ENCODE measurements at places on chromosomes 16 and 17.

DNA sequence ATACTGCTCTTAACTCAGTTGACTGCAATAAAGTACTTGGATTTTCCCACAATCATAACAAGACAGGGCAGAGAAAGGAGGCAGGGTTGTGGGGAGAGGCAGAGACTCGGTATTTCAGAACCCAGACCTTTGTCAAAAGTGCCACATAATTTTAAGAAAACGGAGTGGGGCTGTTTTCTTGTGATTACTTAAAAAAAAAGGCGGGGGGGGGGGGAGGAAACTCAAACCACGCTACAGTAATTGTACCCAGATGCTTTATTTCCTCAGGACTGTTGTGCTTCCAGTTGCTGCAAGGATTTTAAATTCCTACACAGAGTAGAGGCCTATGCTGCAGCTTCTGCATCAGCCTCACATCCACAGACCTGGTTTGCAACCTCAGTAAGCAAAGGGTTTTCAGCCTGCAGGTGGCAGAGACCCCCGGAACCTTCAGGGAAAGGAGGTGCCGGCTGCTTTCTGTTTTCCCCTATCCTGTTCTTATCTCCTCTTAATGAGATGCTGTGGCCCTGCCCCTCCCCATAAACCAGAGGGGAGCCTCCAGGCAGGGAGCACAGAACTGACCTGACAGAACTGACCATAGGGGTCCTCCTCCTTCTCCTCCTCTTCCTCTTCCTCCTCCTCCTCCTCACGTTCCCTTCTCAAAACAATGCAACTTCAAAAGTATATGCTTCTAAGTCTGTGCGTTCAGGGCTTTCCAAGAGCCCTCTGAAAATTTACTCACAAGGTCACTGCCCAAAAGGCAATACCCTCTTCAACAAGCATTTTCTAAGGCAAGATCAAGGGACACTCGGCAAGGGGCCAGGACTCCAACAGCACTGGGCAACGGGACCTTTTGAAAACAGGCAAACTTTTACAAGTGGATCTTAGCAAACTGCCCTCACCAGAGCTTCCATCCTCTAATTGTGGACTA, 7.5 kb downstream of the AXIN2 start:
- no peak for DNase-seq

- DNase-seq = peak; percentile 31
Observed at GRCh38 chr17:81365601-81366585, 29.4 kb upstream of the BAHCC1 start.

DNA sequence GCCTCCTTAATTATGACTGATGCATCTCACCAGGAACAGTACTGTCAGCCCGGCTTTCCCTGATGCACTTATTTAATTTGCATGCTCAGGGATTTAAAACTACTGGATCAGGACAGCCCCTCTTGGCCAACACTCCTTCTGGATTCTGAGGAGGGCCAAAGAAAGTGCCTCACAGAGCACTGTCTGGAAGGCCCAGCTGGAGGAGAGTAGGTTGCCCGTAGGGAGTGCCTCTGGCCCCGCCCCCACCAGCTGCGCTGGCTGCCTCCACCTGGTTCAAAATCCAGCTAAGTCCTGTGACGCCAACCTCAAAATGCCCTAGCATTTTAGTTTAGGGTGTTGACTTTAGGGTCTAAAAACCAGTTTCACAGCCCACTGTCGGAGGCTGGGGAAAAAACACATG, 49.4 kb upstream of the SREBF1 start:
- DNase-seq = no peak

GRCh38 chr16:87855852-87856715, 13.2 kb downstream of the SLC7A5 start:
- DNase-seq = peak; percentile 48

DNA sequence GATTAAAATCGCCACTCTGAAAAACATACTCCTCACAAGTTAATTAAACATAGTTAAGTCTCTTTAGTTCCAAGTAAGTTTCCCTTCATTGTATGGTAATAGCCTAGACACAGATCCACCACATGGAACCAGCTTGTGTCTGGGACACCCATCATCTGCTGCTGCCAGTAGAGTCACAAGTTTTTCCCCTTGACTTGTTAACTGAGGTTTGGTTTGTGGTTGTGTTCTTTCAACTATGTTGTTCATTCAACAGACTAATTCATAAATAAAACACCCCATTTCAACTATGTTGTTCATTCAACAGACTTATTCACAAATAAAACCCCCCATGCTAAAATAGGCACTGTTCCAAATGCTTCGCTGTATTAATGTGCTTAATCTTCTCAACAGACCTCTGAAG, 24.4 kb downstream of the YWHAE start:
- no peak for DNase-seq

- DNase-seq = no peak
Observed at GRCh38 chr17:39702901-39703893, 3.3 kb downstream of the ERBB2 start.

- no peak for DNase-seq
Observed at GRCh38 chr16:1225051-1225451, at the start of gene TPSG1. Gene TPSG1 (minus strand): TSS chr16:1225268. CDS start chr16:1225252, 16 bp downstream.

DNA sequence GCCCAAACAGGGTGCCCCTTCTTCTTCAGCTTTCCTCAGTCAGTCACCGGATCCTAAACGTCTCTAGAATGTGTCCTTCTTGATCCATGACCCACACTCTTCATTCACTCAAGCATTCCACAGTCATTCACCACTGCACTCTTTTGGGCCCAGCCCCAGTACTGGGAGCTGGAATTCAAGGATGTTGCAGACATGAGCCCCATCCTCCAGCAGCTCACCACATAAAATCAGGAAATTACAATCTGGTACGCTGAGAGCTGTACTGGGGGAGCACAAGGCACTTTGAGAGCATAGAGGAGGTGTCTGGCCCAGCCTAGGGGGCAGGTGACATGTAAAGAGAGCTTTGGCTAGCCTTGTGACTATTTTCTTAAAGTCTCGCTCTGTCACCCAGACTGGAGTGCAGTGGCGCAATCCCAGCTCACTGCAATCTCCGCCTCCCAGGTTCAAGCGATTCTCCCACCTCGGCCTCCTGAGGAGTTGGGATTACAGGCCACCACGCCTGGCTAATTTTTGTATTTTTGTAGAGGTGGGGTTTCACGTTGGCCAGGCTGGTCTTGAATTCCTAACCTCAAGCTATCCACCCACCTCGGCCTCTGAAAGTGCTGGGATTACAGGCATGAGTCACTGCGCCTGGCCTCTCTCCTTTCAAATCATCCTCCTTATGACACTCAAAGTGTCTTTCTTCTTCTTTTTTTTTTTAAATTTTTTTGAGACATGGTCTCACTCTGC, 18.7 kb downstream of the CES4A start:
- DNase-seq = no peak

GRCh38 chr17:33529816-33530215, 236.7 kb upstream of the ASIC2 start:
- DNase-seq = no peak

DNA sequence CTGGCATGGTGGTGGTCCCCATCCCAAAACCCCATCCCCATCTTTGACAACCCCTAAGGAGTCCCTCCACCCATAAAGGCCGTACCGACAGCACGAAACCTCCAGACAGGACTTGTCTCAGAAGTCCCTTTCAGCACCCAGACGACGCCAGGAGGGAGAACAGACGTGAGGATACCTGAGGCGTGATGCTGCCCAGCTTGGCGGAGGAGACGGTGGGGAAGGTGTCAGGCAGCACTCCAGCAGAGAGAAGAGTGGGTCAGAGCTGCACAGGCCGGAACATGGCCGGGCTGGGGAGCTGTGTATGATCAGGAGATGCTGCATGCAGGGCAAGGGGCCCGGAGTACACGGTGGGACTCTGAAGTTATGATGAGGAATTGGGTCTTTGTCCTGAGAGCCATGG, 244.2 kb downstream of the GSG1L start:
- DNase-seq = no peak

- DNase-seq = no peak
Observed at GRCh38 chr17:44786551-44787081, 27.8 kb downstream of the ADAM11 start.

DNA sequence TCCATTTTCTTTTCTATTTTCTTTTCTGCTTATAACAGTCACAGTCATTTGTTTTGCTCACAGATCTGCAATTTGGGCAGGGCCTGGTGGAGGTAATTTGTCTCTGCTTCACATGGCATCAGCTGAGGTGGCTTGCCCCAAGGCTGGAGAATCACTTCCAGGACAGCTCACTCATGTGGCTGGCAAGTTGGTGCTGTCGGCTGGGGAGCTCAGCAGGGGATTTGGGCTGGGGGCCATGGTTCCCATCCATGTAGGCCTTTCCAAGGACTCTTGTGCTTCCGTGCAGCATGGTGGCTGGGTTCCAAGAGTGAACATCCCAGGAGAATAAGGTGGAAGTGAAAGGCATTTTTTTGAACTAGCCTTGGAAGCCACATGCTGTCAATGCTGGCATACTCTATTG, 85.7 kb downstream of the MGAT5B start:
- no peak for DNase-seq

- DNase-seq = no peak
Observed at GRCh38 chr17:4744999-4745969, 5.6 kb upstream of the CXCL16 start.

- no peak for DNase-seq
Observed at GRCh38 chr16:88622125-88622524, 16.2 kb upstream of the IL17C start.

DNA sequence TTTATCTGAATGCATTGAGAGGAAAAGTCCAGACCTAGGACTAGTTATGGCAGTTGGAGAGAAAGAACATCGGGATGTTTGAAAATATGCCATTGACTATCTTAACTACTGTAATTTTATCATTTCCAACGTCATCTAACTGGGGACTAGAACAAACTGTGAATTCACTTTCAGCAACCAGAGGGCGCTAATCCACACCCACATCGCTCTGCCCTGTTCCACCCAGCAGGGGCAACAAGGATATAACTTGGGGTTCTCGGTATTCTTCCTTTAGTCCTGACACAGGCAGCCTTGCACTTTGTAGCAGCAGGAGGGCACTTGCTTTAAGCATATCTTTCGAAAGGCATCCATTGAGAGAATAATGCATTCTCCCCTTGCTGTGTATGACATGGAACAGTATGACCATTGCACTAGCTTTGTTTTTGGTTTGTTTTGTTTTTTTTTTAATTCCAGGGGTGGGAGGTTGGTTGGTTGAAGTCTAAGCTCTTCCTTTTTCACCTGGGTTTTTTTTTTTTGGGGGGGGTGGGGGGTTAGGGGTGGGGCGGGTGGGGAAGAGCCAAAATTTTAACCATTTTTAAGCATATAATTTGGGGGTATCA, 31.5 kb downstream of the SIAH1 start:
- DNase-seq = peak; percentile 74

All from CD4-positive, alpha-beta T cell treated with Interleukin-6 for 4 hours (primary cell).